ENCODE measurements at places on chromosomes 1 and 21.

DNA sequence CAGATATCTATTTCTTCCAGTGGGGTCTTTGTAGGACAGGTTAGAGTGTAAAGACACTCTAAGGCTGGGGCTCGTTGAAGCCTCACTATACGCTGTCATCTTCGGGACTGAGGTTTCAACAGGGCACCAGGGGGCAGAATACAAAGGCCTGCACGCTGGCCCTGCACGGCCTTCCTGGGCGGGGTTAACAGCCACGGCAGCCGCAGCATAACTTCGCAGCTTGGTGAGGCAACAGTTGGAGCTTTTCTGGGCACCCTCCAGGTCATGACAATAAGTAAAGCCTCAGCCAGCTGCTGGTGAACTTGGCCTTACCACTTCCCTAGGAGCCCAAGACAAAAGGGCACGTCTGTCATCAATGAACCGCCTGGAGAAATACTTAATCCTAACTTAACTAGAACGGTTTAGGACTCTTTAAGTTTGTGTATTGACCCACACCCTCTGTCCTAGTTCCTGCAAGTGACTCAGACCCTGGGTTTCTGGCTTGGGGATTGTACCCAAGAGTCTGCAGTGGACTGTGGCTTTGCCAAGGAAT is 2.3 kb upstream of the RUNX1 start:
- DNase-seq: peak; percentile 64

GRCh38 chr1:99328171-99328570 is 63.9 kb downstream of the PLPPR4 start:
- DNase-seq: no peak

DNA sequence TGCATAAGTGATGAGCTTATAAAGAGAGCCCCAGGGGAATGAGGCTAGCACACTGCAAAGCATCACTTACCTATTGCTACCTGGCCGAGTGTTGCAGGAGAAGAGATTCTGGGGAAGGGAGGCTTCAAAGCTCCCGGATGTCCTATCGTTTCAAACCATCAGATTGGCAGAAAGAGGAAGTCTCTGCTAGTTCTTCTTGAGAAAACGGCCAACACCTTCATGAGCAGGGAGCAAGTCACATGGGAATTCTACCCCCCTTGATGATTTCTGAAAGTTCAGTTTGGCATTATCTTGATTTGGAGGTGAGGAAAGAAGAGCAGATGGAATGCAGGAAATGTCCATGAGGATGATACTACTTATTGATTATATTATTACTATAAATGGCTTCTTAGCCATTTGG is 16.2 kb downstream of the SYF2 start:
- DNase-seq: no peak

DNA sequence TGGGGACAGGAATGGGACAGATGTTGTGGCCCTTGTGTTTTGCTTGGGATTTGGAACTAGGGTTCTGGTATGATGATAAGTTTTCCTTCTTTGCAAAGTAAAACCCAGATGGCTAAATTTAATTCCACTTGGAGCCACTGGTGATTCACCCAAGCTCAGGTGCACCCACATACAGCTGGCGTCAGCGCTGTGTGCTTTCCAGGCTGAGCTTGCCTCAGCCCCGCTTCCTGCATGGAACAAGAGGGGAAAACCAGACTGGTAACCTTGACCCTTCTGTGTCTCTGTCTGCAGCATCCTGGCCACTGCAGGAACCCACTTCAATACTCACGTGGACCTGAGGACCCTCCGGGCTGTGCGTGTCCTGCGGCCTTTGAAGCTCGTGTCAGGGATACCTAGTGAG is 94.2 kb downstream of the CACNA1E start:
- DNase-seq: no peak

DNA sequence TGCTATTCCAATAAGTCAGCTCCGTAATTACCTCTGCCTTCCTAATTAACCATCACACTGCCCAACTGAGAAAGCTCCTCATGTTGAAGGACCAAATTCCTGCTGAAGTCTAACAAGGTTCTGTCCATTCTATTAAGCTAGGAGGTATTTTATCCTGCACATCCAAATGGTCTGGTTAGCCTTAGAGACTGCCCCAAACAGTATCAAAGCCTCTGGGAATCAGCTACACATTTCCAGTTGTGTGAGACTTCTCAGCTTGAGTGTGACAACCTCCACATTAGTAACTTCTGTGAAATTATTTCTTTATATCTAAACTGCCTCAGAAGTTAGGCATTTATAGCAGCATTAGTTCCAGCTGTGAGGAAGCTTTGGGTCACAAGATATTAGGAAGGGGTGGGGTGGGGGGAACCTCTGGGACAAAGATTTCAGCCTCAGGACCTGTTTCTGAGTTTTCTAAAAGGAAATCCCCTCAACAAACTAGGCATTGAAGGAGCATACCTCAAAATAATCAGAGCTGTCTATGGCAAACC is 150.5 kb upstream of the DUSP10 start:
- no peak for DNase-seq

GRCh38 chr1:10185759-10186158 is 24.6 kb upstream of the KIF1B start:
- no peak for DNase-seq

GRCh38 chr1:78032996-78033796 is 12.6 kb upstream of the GIPC2 start:
- no peak for DNase-seq

DNA sequence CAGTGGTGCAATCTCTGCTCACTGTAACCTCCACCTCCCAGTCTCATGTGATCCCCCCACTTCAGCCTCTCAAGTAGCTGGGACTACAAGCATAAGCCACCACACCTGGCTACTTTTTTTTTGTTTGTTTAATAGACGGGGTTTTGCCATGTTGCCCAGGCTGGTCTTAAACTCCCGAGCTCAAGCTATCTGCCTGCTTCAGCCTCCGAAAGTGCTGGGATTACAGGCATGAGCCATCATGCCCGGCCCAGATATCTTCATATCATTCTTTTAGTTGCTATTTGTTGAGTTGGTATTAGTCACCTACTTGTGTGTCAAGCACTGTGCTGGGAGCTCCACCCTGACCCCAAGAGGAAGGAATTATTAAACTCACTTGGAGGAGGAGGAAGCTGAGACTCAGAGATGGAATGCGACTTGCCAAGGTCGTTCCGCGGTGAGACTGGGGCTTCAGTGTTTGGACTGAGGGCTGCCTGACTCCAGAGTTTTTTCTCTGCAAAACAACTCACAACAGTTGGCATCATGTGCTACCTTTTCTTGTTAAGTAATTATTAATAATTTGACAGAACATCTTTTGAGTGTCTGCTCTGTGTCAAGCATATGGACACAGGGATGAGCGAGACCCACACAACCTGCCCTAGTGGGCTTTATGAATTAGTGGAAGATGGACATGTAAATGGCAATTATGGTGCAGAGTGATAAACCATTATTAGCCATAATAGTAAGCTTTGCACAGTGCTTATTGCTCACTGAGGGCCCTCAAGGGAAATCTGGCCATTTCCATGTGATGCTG is 132.0 kb downstream of the FOXD2 start:
- no peak for DNase-seq

- no peak for DNase-seq
These were observed 6.1 kb upstream of the EVA1C start for GRCh38 chr21:32406405-32406804.

DNA sequence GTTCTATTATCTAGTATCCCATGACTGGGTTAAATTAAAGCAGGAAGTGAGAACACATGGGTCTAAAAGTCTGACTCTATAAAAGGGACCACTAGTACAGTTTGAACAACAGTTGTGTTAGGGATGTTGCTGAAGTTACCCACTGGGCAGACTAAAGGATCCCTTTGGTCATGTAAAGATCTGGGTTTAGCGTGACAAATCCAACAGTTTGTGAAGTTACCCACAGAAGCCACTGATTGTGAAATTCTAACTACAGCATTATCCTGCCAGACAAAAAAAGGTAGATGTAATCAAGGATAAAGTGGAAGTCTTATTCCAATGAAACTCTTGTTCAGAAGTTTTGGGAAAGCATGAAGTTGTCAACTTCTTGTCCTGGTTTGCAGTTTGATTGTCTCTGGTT is 5.7 kb downstream of the QSOX1 start:
- no peak for DNase-seq

- DNase-seq: no peak
These were observed 425.9 kb upstream of the RUNX1 start for GRCh38 chr21:35475009-35475408.

DNA sequence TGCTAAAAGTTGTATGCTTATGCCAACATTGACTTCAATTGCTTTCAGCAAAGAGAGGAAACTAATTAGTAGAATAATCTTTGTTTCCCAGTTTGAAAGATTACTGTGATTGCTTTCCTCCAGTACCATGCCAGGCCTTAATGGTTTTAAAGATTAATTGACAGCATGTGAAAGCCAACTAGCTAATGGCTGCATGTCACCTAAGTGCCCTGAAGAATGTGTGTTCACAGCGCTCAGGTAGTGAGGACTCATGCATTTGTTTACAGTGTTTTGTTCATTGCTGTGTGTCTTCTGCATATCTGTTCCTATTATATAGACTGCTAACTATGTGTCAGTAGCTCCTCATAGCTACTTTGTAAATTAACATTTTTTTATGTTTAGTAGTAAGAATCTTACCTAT is 335.6 kb downstream of the LRRIQ3 start:
- no peak for DNase-seq

DNA sequence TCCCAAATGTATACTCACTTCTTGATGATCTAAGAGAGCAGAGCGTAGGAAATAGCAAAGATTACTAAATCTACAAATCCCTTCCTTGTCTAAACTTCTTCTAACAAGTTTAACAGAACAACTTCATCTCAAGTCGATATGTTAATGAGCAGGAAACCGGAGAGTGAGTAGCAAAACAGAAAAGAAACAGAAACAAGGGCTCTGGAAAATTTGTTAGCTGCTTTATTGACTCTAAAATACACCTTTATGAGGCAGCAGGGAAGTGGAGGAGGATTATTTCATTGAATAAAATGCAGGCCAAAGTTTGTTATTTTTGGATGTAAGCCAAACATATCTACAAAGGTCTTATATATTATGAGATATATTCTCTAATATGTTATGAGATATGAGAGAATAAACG is 192.4 kb downstream of the LRRIQ3 start:
- no peak for DNase-seq

GRCh38 chr1:22184892-22185612 is 42.2 kb upstream of the WNT4 start:
- DNase-seq: no peak

- DNase-seq: no peak
These were observed 11.6 kb downstream of the ERG start for GRCh38 chr21:38486706-38487105.
